ENCODE measurements at places on chromosomes 4 and X.

- DNase-seq = no peak
These were observed 165.3 kb upstream of the LEF1 start for GRCh38 chr4:108334031-108334430.

- DNase-seq = no peak
These were observed 283.3 kb downstream of the IL15 start for GRCh38 chr4:141919649-141920048.

- DNase-seq = no peak
These were observed 94.7 kb upstream of the CXXC4 start for GRCh38 chr4:104589264-104589868.

- DNase-seq = no peak
These were observed 30.1 kb downstream of the LGI2 start for GRCh38 chr4:25000639-25001038.

GRCh38 chrX:1528186-1528883 is 8.7 kb downstream of the P2RY8 start:
- no peak for DNase-seq
